HFF-Myc (cell line): ENCODE measurements at places on chromosomes 7 and 10.

GRCh38 chr7:5797716-5798115 is 16.3 kb upstream of the RNF216 start:
- no peak for DNase-seq

DNA sequence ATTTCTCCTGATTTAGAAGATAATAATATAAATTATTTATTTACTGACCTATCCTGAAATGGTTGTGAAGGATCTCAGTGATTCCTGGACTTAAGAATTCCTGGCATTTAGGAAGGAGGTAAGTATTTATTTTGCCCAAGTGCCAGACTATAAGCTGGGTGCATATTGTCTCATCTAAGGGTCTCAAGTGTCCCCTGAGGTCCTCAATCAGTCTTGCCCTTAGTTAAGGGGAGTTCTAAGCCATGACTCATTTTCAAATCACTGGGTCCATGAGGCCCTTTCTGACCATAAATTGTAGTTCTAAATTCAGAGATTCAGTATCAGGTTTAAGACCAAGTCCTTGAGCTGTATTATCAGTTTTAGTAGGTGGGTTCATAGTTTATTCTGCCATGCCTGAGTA is 251.6 kb upstream of the MEOX2 start:
- DNase-seq = no peak

DNA sequence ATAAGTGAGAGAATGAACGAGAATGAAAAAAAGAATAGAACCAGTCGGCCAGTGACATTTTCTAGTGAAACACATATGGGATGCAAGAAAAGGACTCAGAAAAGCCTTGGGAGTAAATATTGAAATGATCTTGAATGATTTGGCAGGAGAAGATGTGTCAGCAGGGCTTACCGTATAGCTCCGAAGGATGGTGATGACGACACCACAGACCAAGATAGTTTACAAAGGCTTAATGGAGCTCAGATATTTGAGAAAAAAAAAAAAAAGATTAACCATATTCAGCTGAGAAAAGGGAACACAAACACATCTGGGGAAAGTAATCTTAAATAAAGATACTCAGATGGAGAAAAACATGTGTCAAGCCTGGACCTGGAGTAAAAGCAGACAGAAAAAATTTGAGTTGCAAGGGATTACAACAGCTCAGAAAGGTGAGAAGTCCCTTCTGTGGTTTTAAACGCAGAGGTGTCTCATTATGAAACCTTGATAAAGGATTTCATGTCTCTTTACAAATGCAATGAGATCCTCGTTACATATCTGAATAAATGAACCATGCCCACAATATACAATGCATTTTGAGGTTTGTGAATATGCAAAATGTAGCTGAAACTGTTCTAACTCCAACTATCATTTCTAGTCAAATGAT is 36.0 kb downstream of the DNAJB9 start:
- no peak for DNase-seq

DNA sequence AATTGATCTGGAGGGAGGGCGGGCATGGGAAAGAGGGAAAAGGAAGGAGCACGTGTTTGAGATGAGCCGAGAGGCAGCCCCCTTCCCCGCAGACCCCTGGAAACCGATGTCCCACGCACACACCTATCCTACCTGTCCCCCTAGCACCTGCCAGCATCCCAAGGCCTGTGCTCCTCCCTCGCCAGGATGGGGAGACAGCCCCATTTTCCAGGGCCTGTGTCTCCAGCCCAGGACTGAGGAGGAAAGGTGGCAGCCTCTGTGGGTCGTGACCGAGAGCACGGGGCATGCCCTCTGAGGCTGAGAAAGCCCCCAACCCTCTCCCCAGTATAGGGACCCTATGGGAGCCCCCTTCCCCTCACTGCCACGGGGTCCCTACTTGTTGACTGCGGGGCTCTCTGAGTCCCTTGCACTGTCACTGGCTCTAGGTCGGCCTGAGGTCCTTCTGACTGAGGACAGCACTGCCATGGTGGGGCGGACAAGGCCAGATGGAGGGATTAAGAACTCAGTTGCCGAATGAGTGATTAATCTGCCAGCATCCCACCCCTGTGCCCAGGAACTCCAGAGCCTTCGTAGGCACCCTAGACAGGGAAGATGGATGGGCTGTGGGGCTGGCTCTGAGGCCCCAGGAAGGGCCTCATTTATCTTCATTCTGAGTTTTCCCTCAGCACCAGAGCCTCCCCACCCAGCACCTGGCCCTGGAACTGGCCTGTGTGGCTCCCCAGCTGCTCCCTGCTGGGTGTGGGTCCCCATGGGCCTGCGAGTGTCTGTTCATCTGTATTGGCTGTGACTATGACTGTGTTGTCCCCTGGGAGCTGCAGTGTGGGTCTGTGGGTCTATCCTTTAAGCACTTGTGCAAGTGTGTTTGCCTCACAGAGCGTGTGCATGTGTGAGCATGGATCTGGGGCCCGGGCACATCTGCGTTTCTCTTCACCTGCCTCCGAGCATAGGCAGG is 26.0 kb downstream of the CRHR2 start:
- no peak for DNase-seq

DNA sequence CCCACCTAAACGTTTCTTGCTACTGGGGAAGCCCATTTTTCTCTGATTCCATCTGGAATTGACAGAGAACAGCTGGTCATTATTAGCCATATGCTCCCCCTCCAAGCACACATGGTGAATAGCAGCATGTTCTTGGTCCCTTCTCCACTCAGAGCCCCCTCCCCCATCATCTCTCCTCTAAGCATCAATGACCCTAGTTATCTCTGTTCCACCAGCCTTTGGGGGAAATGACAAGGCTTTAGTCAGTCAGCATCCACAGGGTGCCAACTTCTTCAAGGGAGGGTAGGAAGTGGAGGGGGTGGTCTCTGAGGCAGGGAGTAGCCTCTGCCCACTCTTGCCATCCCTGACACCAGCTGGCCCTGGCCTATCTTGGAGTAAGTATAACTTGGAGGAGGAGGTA is 163.1 kb downstream of the UBE2H start:
- DNase-seq = no peak

GRCh38 chr7:127214956-127215718 is 37.6 kb downstream of the GRM8 start:
- no peak for DNase-seq

GRCh38 chr10:115895166-115895565 is 377.8 kb downstream of the GFRA1 start:
- no peak for DNase-seq

- DNase-seq = no peak
Observed at GRCh38 chr10:124229201-124229988, 136.0 kb upstream of the CHST15 start.

GRCh38 chr7:155962191-155962967 is 150.1 kb upstream of the SHH start:
- DNase-seq = no peak

DNA sequence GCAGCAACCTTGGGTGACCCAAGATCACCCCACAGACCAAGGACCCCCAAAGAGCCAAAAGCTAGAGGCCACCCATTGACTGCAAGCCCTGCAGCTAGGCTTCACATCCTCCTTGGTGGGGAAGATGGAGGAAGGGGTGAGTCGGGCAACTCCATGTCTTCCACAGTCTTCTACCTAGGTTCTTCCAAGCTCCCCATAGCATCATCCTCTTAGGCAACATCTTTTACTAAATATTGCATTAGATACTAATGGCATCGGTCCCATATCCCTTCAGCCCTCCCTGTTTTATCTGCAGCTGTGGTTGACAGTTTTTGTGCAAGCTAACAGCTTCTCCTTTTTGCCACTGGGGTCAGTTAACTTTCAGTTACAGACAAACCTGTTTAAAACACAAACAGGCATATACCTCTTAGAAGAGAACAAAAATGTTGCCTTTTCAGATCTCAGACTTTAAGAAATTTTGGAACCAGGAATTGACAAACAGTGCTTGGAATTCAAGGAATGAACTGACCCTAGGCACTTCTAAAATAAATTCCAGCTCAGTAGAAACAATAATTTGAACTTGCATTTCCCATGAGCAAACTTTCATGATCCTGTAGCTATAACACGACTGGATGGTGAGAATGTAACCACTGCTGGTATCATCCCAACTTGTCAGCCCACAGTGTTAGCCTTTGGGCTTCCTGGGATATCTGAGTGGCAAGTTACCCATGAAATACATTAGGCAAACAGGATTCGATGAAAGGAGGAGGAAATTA is 33.9 kb upstream of the MSMB start:
- no peak for DNase-seq

- peak; percentile 52 for DNase-seq
Observed at GRCh38 chr10:61284222-61284890, 168.8 kb downstream of the TMEM26 start.

- DNase-seq = no peak
Observed at GRCh38 chr10:48467669-48468068, 137.2 kb downstream of the ARHGAP22 start.

GRCh38 chr7:36048141-36048901 is 104.7 kb upstream of the EEPD1 start:
- peak; percentile 45 for DNase-seq

DNA sequence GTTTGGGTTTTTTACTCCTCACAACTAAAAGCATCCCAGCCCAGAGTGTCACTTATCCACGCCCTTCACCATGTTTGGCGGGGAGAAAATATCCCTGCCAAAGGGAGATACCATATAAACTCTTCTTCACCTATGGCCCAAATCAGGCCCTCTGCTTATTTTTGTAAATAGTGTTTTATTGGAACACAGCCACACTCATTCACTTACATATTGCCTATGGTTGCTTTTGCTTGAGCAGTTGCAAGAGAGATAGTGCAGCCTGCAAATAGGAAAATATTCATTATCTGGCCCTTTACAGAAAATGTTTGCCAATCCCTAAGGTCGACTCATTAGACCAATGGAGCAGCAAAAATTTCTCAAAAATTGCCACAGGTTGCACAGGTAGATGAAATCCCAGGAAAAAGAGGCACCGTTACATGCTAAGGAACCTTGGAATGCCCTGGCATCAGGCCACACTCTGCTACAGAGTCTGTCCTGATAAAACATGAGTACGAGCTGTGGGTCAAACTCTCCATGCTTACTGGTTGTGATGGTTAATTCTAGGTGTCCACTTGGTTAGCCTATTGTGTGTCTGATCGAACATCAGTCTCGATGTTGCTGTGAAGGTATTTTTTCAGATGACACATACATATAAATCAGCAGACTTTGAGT is 7.9 kb upstream of the RASSF4 start:
- no peak for DNase-seq

- DNase-seq = no peak
Observed at GRCh38 chr10:120495226-120496009, 38.4 kb downstream of the PLPP4 start.
